ENCODE measurements at places on chromosomes 5 and 9.

GRCh38 chr5:143217065-143217803, 186.3 kb downstream of the NR3C1 start:
- no peak for DNase-seq

GRCh38 chr5:148471379-148471778, 87.6 kb downstream of the FBXO38 start:
- DNase-seq: no peak

DNA sequence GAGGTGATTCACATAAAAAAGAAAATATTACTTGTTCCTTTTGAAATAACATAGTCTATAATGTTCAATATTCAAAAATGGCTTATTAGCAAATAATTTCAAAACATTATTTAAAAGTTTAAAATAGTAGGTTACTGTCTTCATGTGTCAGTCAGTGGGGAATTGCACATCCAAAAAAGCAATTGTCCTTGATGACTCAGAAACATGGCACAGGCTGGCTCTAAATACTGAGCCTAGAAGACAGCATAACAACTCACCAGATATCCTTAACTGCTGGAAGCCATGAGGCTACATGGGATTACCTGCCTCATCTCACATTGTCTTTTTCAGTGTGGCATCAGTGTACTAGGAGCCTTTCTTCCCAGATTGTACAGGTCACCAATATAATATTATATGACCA, 439.5 kb upstream of the RGMB start:
- DNase-seq: no peak

- DNase-seq: no peak
Measured at GRCh38 chr5:59340637-59341036, 552.9 kb downstream of the PDE4D start.

GRCh38 chr5:2522372-2522771, 229.1 kb downstream of the IRX2 start:
- no peak for DNase-seq

GRCh38 chr5:132491368-132492364, 1.1 kb upstream of the IRF1 start:
- DNase-seq: peak; percentile 42

DNA sequence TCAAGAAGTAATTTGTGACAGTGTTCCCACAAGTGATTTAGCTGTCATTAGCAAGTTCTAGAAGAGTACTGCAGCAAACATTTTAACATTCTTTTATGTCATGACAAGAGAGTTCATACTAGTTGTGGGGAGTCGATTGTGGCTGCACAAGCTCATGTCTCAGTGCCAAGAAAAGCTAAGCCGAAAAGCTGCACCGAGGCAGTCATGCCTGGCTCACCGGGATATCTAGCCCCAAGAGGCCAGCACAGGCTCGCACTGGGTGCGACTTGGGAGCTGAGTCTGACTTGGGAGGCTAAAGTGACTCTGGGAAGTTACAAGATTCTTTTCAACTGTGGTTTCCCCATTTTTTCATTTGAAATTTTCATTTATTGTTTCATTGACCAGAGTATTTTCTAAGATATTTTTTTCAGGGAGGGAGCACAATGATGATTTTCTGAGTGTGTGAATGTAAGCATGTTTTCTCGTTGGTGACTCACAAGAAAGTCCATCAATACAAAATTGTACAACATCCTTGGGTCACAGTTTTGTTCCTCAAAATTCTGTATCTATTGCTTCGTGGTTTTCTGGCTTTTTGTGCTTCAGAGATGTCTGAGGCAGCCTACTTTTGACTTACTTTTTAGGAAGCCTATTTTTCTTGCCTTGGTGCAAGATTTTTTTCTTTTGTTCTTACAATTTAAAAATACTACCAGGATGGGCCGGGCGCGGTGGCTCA, 18.7 kb downstream of the CAST start:
- no peak for DNase-seq
